ENCODE measurements at places on chromosomes 4 and X.

GRCh38 chr4:153152501-153153338 is 51.5 kb upstream of the TRIM2 start:
- DNase-seq: no peak

- no peak for DNase-seq
These were observed 55.4 kb downstream of the CLCN3 start for GRCh38 chr4:169675825-169676224.

- no peak for DNase-seq
These were observed 63.9 kb upstream of the ZNF81 start for GRCh38 chrX:47772764-47773163.

DNA sequence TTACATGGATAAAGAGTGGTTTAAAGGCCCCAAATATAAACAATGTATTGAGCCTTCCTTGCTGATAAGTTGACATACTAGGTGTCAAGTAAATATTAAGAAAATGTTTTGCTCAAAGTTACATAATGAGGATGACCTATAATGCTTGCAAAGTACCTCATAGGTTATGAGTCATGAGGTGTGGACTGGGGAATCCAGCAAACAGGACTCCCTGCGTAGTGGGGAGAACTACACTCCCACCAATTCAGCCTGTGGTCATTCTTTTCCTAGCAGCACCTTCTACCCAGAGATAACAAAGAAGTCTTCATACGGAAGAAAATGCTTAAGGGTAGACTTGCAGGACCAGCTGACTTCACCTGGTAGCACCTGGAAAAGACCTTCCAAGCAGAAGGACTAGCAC is 418.9 kb upstream of the CPEB2 start:
- DNase-seq: no peak

DNA sequence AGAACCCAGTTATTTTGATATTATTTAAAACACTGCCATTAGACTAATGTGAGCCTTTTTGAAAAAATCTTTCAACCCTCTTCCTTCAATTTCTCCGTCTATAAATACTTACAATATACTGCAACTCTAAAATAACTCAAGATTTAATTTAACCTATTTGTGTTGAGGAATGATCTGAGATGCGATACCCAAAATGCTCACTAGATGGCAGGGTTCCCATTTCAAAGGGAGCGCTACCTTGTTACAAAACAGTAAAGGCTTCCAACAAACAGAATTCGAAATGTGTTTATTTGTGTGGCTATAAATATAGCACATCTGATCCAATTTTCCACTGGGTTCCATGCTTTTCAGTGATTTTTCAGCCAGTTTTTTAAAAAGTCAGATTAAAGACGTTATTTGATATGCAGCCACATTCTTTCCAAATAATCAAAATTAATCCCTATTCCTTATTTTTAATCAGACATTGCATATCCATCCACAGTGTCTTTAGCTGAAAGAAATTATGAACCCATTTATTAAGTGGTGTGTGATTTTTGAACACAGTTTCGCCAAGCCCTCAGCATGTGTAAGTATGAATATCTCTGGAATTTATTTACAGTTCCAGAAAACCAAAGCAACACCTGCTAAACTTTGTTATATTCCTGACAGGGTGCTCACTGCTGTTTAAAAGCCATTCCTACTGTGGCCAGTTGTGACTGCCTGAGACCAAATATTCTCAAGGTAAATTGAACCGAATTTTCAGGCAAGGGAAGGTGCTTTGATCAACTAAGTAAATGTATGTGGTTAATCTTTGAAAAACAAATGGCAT is 668.0 kb upstream of the LCORL start:
- DNase-seq: no peak
